Posterior cingulate gyrus (tissue), 11 donors: ENCODE measurements at places on chromosomes 16 and 17.
A peak's percentile ranks its signal among the peaks of the same experiment; 100 is the strongest.

- DNase-seq, result no peak
Observed at GRCh38 chr17:50426814-50427787, 1.1 kb downstream of the ACSF2 start.

DNA sequence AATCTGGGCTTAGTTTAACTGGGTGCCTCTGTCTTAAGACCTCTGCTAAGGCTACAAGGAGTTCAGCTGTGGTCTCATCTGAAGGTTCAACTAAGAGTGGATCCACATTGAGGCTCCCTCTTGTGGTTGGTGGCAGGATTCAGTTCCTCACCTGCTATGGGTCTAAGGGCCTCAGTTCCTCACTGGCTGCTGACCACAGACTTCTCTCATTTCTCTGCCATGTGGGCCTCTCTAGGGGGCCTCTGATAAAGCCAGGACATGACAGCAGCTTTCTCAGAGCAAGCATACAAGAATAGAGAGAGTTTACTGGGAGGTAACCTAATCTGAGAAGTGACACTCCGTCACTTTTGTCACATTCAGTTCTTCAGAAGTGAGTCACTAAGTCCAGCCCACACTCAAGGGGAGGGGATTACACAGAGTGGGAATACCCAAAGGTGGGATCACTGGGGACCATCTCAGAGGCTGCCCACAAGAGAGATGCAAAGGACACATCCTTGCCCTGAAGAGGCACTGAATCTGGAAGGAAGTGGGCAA lies 19.2 kb upstream of the ABAT start:
- DNase-seq, result no peak

DNA sequence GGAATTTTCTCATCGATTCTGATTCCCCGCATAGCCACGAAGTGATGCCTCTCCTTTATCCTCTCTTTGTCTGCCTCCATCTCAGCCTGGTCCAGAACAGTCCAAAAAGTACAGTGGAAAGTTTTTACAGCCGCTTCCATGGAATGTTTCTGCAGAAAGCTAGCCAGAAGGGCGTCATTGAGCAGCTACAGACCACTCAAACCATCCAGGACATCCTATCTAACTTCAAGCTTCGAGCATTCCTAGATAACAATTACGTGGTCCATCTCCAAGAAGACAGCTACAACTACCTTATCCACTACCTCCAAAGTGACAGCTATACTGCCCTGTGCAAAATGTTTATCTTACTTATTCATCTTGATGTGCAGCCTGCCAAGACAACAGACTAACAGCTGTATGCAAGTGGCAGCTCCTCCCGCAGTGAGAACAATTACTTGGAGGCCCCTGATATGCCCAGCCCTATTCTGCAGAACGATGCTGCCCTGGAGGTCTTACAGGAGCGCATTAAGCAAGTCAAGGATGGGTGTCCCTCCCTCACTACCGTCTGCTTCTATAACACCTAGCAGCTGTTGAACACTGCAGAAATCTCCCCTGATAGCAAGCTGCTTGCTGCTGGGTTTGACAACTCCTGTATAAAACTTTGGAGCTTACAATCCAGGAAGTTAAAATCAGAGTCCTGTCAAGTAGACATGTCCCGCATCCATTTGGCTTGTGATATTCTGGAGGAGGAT lies 38.9 kb downstream of the SLFN12L start:
- DNase-seq, result no peak

GRCh38 chr17:80485846-80486245 lies 9.4 kb upstream of the NPTX1 start:
- no peak for DNase-seq

- DNase-seq, result peak; percentile 81
Observed at GRCh38 chr17:40063187-40063771, 514 bp downstream of the THRA start.

DNA sequence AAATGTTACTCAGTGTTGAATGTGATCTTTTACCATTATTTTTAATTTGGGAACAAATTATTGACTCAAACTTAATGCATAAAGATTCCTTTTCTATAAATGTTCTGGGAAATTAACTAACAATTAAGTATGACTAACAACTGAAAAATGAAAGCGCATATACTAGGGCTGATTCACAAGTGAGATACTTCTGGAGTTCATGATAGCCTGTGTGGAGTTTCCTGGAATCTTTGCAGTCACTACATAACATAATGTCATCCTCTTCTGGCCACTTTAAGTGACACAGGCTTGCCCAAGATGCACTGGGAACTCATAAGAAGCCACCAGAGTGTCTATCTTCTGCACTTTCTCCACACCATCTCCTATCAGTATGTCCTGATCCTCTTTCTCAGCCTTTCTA lies 450.3 kb upstream of the CDH11 start:
- DNase-seq, result no peak

DNA sequence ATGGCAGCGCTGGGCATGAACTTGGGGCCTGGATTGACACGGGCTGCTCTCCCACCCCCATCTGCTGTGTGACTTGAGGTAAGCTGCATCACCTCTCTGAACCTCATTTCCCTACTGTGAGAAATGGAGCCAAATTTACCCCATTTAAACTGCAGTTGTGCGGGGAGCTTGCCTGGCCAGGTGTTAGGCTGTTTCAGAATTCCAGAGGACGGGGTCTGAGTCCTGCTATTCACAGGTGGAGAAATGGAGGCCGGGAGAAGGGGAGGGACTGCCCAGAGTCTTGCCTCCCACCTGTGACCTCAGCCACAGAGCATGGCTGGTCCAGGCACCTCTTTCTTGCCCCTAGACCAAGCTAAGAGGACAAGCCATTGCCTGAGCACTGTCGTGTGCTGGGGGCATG lies 12.8 kb downstream of the KCNJ12 start:
- DNase-seq, result no peak

GRCh38 chr16:87860553-87861299 lies 8.6 kb downstream of the SLC7A5 start:
- no peak for DNase-seq

GRCh38 chr17:73623247-73623646 lies 21.0 kb downstream of the SDK2 start:
- DNase-seq, result peak; percentile 20

GRCh38 chr17:48307814-48308411 lies 122.1 kb downstream of the SKAP1 start:
- no peak for DNase-seq

- peak; percentile 87 for DNase-seq
Observed at GRCh38 chr17:77526259-77526711, 385.5 kb downstream of the SEC14L1 start.

DNA sequence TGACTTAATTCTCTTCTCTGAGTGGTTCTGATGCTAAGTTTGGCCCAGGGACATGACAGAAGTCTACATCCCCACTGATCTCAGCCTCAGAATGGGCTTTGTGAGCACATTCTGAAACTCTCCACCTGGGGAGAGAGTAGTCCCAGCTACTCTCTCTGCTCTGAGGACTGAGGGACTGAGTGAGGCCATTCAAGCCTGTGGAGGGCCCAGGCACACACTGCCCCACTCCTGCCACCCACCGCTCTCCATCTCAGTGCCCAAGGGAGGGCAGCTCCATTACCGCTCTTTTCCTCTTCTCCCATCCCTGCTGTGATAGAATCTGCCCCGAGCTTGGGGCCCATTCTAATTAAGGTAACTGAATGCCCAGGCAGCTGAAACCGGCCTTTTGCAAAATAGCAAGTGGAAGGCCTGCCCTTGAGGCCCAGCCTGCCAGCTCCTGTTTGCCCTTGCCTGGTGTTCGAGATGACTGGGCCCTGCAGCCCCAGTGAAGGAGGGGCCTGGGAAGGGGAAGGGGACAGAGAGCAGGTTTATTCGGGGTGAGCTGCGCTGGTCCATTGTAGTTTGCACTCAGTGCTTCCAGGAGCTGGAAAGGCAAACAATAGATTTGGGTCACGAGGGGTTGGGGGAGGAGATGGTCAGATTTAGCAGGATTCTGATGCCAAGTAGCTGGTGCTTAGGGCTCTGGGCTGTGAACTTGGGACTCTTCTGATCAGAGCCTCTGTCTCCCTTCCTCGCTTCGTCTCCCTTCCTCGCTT lies 76.2 kb downstream of the RAB11FIP4 start:
- peak; percentile 55 for DNase-seq

- DNase-seq, result no peak
Observed at GRCh38 chr17:31690151-31690551, 168.9 kb downstream of the COPRS start.

DNA sequence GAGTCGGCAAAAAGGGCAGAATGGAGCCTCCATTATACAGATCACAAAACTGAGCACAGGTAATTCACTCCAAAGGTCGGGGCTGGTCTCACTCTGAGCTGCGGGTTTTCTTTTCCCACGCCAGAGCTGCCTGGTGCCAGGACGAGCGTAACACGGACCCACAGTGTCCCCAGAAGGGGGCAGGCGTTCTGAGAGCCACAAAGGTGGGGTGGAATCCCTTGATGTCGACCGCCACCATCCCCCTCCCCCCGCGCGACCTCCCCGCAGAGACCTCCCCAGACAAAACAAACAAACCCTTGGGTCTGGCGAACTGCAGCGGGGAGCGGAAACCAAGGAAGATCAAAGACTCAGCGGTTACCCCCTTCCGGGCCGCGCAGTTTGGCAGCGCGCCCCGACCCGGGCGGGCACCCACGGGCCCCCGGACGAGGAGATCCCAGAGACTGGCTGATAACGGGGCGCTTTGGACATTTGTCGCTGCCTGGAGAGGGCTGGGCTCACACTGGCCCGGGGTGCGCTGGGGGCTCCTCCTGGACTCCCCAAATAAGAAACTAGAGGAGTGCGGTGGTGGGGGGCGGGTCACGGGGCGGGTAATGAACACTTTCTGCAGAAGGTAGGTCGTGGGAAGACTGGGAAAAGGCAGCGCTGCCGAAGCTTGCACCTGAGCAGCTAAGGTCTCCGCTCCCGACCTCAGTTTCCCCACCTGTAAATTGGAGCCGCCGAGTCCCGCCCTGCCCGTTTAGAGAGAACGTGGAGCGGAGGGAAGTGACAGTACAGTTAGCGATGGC lies 664 bp upstream of the NKD1 start:
- no peak for DNase-seq

- DNase-seq, result no peak
Observed at GRCh38 chr17:64218066-64218465, 45.0 kb downstream of the TEX2 start.

GRCh38 chr16:88453611-88454522 lies 787 bp downstream of the ZFPM1 start:
- DNase-seq, result no peak

DNA sequence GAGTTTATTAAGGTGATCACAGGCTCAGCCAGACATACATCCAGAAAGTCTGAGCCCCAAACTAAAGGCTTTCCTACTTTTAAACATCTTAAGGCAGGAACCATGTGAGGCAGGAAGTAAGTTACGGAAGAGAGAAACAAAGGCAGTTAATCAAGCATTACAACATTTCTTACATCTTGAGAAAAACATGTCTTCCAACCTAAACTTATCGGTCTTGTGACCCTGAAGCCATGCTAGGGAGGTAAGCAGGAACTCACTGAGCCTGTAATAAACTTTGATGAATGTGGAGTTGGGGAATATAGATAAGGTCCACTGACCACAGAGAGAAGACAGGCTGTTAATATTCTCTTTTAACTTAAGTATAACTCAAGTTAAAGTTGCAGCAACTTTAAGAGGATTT lies 3.5 kb upstream of the ACSM3 start:
- DNase-seq, result no peak

- no peak for DNase-seq
Observed at GRCh38 chr16:68230176-68230571, 5.8 kb downstream of the ESRP2 start.

DNA sequence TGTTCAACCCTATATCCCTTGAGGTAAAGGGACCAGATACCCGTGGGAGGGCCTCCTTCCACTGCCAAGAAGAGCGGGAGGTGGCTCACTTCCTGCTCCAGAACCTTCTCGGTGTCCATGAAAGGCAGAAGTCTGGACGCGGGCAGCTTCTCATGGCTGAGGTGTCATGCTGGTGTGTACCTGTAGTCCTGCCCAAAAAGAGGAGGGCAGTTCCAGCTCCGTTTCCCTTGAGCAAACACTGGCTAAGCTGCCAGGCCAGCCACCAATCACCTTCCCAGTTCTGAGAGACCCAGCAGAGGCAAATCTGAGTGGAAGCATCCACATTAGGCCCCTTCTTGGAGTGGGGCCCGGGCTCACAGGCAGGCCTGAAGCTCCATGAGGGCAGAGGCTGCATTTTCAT lies 5.6 kb downstream of the TMEM11 start:
- no peak for DNase-seq

DNA sequence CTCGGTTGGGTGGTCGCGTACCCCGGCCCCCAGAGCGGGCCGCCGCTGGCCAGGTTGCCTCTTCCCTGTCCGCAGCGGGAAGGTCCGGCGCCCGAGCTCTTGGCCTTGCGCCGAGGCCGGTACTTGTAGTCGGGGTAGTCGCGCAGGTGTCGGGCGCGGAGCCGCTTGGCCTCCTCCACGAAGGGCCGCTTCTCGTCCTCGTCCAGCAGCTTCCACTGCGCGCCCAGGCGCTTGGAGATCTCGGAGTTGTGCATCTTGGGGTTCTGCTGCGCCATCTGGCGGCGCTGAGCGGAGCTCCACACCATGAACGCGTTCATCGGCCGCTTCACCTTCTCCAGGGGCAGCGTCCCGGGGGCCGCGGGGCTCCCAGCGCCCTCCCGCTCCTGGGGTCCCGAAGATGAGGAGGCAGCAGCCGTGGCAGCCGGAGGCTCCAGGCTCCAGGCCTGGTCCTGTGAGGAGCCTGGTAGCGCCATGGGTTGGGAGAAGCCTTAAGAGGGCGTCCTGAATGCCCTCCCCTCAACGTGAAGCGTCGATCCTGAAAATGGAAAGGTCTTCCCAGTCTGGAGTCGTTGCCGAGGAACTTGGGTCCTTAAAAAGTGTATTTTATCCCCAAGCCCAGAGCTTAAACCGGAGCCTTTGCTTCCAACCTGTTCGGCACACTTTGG lies 558 bp downstream of the SOX15 start:
- DNase-seq, result peak; percentile 98

- DNase-seq, result no peak
Observed at GRCh38 chr17:2962236-2962635, 101.2 kb downstream of the OR1D5 start.

GRCh38 chr17:2705263-2705662 lies 6.3 kb downstream of the CLUH start:
- no peak for DNase-seq

DNA sequence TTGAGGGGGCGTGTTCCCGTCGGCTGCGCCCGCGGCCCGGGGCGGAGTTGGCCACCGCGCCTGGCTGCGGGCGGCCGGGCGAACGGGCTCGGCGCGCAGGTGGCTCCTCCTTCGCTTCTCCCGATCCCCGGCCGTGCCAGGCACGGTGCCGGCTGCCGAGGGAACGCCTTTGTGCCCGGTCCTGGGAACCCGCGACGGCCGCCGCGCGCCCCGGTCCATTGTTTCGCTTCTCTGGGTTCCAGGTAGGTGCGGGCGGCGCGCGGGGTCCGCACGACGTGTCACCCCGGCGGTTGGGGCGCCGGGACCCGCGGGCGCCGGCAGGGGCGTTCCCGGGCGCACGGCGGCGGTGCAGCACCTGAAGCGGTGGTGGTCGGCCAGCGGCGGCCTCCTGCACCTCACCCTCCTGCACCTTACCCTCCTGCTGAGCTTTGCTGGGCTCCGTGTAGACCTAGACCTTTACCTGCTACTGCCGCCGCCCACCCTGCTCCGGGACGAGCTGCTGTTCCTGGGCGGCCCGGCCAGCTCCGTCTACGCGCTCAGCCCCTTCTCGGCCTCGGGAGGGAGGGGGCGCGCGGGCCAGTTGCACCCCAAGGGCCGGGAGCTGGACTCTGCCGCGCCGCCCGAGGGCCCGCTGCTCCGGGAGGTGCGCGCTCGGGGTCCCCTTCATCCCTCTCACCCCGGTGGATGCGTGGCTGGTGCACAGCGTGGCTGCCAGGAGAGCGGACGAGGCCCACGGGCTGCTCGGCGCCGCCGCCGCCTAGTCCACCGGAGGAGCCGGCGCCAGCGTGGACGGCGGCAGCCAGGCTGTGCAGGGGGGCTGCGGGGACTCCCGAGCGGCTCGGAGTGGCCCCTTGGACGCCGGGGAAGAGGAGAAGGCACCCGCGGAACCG lies 99.9 kb downstream of the EFCAB13 start:
- no peak for DNase-seq
